ENCODE measurements at places on chromosomes 3 and 15.

DNA sequence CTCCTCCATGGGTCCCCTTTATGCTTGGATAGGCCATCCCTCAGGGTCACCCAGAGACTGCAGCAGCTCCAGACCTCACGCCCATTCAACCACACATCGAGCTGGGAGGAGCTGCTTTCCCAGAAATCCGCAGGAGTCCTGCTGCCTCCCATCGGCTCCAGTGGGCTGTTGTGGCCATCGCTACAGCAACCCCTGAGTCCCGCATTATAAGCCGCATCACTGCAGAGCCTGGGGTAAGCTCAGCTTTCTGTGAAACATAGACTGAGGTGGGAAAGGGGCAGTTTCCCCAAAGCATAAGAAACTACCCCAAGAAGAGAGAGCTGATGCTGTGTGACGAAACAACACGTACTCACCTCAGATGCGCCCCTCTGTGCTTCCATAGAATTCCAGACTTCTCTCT lies 35.7 kb downstream of the MRPL46 start:
- no peak for DNase-seq

GRCh38 chr3:147189016-147189415 lies 217.3 kb downstream of the ZIC4 start:
- no peak for DNase-seq

GRCh38 chr3:38011111-38011510 lies 18.3 kb downstream of the PLCD1 start:
- DNase-seq = no peak

GRCh38 chr3:53726643-53727042 lies 119.6 kb downstream of the CHDH start:
- no peak for DNase-seq

- DNase-seq = no peak
Measured at GRCh38 chr3:113685124-113685523, 11.3 kb downstream of the USF3 start.

GRCh38 chr3:17469520-17469919 lies 272.9 kb downstream of the TBC1D5 start:
- DNase-seq = no peak

All from stimulated activated CD4-positive, alpha-beta T cell treated with anti-CD3 and anti-CD28 coated beads, Interleukin-1b, Interleukin-23, amount 100 ng/mL, for 4 hours (primary cell).